ENCODE measurements at places on chromosomes 5 and 9.

GRCh38 chr5:159304961-159305595 lies 25.2 kb downstream of the IL12B start:
- DNase-seq: no peak
- H3K27ac ChIP-seq: no peak overlapping the region
- no peaks in the 10 kb centered on the region for H3K36me3 ChIP-seq
- H3K4me3 ChIP-seq: no peak overlapping the region
- peaks cover 11% of the 10 kb centered on the region for H3K4me1 ChIP-seq
- H3K27me3 ChIP-seq: no peaks in the 10 kb centered on the region

- H3K4me3 ChIP-seq: no peak overlapping the region
- H3K27me3 ChIP-seq: no peaks in the 10 kb centered on the region
- no peaks in the 10 kb centered on the region for H3K4me1 ChIP-seq
- no peak overlapping the region for H3K27ac ChIP-seq
- no peak for DNase-seq
- no peaks in the 10 kb centered on the region for H3K36me3 ChIP-seq
Measured at GRCh38 chr9:116605904-116606341, 81.2 kb upstream of the TRIM32 start.

DNA sequence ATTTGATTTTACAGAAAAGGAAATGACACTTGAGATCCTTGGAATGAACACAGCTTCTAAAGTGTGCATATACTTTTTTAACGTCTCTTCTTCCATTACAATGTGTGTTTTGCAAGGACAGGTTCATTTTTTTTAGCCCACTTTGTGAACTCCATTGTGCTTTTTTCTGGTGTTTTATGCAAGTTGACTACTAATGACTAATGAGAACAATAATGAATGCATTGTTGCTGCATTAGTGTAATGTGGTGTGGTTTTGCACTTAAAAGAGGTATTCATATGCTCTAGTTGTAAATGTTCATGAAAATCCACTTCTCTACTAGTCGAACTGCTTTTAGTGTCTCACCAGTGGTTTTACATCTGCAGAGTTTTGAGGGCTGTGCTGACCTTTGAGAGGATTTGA lies 93.6 kb downstream of the UHRF2 start:
- H3K27ac ChIP-seq: no peak overlapping the region
- H3K27me3 ChIP-seq: no peaks in the 10 kb centered on the region

DNA sequence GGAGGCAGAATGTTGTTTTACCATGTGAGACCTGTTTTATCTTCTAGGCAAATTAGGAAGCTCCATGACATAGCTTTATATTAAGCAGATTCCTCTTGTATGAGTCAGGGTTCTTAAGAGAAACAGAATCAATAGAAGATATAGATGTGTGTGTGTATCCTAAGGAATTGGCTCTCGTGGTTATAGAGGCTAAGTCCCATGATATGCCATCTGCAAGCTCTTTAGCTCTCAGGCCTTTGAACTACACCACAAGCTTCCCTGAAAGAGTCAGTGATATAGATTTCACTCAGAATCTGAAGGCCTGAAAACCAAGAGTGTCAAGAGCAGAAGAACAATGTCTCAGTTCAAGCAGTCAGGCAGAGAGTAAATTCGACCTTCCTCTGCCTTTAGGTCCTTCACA lies 365.8 kb upstream of the ZNF608 start:
- H3K36me3 ChIP-seq: no peaks in the 10 kb centered on the region
- no peaks in the 10 kb centered on the region for H3K27me3 ChIP-seq
- H3K27ac ChIP-seq: no peak overlapping the region
- DNase-seq: no peak

DNA sequence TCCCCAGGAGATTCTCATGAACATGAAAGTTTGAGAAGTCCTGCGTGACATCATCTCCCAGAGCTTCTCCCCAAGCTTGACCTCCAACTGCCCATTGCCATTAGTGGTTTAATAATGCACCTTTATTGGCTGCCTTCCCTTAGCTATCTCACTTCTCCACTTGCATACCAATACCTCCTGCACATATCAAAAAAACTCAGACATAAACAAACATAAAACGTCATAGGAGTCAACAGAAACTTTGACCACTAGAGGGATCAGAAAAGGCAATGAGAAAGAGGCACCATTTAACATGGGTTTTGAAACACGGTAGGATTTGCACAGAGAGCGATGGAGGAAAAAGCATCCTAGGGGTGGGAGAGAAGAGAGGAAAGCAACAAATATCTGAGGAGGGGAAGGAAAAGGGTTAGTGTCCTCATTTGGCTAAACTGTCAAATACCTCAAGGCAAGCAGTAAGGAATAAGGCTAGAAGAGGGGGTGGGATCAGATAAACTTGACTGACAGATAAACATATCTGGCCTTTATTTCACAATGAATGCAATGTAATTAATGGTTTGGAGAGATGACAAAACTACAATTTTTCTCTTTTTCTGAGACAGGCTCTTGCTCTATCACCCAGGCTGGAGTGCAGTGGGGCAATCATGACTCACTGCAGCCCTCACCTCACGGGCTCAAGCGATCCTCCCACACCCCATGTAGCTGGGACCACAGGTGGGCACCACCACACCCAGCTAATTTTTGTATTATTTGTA lies 27.0 kb downstream of the GNAQ start:
- H3K4me3 ChIP-seq: no peak overlapping the region
- H3K27me3 ChIP-seq: no peaks in the 10 kb centered on the region
- H3K27ac ChIP-seq: no peak overlapping the region
- DNase-seq: no peak
- no peaks in the 10 kb centered on the region for H3K36me3 ChIP-seq

DNA sequence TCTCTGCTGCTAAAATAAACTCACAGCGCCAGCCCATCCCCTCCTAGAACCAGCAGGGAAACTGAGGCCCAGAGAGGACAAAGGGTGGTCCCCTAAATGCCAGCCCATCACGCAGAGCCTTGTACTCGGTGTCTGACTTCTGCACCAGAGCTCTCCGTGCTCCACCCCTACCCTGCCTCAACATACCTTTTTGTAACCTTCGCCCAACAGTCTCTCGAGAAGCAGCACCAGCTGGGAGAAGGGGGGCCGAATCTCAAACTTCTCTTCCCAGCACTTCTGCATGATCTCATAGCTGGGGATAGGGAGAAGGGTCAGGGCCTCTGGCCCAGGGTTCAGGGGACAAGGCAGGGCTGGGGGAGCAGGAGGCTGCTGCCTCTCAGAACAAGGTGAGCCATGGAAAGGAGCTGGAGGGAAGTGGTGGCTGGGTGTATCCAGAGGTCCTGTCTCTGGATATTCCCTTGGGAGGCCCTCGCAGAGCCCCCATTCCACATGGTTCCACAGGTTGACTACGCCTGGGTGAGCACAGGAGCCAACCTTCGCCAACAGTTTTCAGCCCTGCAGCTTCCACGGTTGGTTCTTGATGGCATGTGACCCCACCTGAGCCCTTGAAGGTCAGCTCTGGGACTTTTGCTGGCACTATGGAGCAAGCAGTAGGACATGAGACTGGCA lies 32.3 kb upstream of the CSF1R start:
- H3K4me3 ChIP-seq: no peak overlapping the region
- no peaks in the 10 kb centered on the region for H3K27me3 ChIP-seq
- H3K36me3 ChIP-seq: no peaks in the 10 kb centered on the region
- H3K27ac ChIP-seq: no peak overlapping the region
- H3K4me1 ChIP-seq: no peaks in the 10 kb centered on the region

All from esophagus squamous epithelium (tissue), 5 donors.